ENCODE measurements at places on chromosomes 5 and 9.
A peak's percentile ranks its signal among the peaks of the same experiment; 100 is the strongest.

DNA sequence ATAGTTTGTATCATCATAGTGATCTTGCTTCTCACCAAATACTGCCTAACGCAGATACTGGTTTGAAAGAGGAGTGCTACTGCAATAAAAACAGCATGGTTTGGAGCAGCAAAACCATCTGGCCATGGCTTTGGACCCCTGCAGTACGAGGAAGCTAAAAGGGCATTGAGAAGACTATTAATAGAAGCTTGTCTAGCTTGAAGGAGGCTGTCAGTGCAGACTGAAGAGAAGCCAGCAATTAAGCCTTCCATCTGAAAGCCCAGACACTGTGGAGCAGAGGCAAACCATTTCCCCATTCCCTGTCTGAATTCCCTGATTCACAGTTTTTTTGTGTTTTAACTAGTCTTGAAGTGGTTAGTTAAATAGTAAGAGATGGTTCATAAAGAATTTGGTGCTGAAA, 281.6 kb downstream of the PTPRD start:
- DNase-seq: no peak

DNA sequence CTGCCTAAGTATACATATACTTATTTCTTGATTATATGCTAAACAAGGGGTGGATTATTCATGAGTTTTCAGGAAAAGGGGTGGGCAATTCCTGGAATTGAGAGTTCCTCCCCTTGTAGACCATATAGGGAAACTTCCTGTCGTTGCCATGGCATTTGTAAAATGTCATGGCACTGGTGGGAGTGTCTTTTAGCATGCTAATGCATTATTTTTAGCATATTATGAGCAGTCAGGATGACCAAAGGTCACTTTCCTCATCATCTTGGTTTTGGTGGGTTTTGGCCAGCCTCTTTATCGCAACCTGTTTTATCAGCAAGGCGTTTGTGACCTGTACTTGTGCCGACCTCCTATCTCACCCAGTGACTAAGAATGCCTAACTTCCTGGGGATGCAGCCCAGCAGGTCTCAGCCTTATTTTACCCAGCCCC, 80.9 kb downstream of the ALDH7A1 start:
- DNase-seq: no peak

GRCh38 chr5:59115345-59115744, 532.5 kb downstream of the RAB3C start:
- DNase-seq: peak; percentile 40

GRCh38 chr9:130089141-130089540, 35.4 kb downstream of the GPR107 start:
- DNase-seq: no peak

GRCh38 chr9:111411266-111411665, 72.9 kb downstream of the ECPAS start:
- DNase-seq: no peak

DNA sequence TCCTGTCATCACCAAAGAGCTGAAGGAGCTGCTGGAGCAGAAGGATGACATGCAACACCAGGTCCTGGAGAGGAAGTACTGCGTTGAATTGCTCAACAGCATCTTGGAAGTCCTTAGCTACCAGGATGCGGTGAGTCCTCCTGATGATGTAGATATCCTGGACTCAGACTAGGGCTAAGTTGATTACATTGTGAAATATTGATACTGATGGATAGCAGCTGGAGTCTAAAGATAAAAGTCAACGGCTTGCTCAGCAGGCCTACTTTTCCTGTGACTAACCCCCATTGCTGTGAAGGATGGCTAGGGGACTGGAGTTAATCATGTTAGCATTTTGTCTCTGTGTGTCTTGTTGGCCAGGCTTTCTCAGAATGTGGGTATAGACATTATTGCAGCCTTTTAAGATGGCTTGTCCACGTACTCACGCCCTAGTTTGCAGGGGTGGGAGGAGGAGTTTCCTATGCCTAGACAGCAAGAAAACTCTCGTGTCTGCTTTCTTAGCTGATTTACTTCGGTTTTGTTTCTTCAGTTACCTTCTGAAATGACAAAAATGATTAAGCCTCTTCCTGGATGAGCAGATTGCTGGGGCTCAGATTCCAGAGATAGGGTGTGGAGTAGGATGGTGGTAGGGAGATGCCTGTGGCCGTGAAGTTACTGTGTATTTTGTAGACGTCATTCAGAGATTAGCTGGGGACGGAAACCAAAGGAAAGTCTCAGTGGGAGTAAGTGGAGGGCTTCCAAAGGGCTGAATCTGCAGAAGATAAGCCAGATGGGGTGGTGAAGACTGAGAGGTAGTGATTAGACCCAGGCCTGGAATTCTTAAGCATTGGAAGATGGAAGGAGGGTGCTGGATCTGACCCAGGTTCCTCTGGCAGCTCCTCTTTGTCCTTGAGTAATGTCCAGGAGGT, 166.3 kb downstream of the DOCK2 start:
- DNase-seq: peak; percentile 100

GRCh38 chr9:37197158-37198038, 77.0 kb downstream of the ZCCHC7 start:
- no peak for DNase-seq

DNA sequence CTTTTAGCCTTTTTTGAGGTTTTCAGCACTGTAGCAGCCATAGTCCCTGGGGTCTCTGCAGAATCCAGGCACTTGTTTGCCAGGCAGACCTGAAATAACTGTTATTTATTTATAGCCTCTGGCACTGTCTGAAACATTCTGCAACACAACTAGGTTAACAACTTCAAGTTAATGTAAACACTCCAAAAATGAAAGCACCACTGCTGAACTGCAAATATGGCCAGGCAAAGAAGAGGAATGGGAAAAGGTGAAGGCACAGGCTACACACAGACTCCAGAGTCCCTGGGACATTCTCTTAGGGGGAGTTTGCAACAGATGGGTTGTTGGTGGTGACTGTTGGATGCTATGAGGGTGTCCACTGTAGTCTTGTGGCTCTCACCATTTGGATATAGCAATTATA, 369.0 kb downstream of the MAT2B start:
- DNase-seq: no peak

DNA sequence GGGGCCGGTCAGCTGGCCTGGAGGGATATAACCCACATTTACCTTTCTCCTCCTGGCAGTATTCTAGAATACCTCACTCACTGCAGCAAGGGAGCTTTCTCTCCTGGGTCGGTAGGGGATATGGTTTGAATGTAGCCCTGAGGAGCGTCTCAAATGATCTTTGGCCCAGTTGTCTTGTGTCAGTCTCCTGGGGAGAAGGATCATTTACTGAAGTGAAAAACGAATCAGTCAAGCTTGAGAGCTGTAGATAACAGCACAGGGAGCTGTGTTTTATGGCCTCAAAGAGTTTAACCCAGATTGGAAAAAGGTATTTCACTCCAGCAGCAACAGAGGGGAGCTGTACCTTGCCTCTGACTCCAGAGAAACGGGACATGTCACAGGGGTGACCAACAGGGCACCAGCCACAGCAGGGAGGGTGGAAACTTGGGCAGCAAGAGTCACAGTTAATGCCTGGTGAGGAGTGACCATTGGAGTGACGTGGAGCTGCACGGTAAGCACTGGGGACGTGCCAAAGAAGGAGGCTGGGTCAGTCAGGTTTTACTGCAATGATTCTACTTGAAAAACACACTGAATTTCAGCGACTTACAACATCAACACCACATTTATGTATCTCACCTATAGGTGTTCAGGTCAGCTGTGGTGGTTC, 29.8 kb upstream of the ZFR start:
- no peak for DNase-seq

- DNase-seq: no peak
Observed at GRCh38 chr5:76720988-76721569, 5.2 kb downstream of the F2R start.

DNA sequence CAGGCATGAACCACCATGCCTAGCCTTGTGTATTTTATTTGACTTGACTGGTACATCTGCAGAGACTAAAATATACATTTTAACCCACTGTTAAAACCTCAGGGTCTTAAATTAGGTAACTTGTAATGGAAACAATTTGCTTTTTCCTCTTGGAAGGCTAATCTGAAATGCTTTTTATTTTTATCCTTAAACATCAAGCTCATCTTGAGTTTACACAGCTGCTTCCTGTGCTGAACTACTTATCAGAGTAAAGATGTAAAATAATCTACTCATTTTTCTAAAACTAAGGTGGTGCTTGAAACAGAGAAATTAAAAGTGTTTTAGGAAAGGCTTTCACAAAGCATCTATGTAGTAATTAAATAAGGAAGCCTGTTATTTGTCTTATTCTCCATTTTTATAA, 144.1 kb downstream of the ENTREP1 start:
- no peak for DNase-seq

DNA sequence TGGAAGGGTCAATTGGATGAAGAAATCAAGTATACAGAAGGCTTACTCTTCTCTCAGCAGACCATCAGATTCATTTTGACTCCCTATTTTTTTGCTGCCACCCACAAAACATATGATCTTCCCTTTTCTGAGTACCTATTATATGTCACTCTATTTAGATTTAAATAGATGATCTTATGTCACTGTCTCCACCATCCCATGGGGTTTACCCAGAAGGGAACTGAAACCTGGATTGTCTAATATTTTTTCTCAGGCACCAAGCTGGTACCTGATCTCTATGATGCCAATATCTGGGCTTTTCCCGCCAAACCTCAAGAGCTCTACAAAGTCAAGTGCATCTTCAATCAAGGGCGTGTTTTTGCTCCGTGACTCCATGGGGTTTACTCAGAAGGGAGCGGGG, 118.7 kb downstream of the GAS1 start:
- no peak for DNase-seq

DNA sequence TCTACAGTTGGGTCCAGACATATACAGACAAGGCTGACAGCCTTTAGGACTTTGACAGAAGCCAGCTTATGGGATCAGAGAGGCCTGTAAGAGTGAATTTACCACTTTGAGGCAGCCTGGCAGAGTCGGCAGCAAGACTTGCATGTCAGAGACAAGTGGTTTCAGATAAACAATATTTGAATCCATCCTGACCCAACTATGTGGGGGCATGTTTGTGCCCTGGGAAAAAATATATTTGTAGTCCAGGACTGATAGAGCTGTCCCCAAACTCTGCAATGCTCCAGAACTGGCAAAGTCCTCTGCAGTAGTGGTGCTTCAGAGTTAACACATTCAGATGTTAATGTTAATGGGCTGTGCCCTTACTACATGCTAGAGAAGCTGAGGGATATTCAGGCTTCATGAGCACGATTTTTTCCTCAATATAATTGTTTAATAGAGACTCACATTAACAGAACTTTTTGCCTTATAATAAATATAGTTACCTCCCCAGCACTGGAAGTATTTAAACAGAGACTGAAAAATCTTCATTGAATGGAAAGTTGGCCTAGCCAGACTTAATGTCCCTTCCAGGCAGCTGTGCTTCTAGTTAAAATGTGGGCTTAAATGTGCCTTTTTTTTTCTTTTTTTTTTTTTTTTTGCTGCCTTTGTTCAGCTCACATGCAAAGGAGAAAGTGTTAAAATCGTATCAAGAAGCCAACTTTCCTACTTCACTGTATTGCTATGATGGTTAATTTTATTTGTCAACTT, 42.9 kb downstream of the FEM1C start:
- no peak for DNase-seq

DNA sequence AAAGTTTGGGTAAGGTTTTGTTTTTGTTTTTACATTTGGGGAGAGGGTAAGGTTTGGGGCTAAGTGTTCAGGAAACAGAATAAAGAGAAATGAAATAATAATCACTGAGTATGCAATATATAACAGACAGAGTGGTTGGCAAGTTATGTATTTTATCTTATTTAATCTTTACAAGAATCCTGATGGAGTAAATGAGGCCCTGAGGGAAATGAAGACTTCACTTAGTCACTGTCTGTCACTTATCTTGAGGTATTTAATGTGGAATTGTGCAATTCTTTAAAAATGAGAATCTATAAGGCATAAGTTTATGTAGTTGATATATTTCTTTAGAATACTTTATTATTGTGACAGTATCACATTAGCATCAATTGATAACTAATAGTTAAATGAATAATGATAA, 48.1 kb downstream of the TEK start:
- no peak for DNase-seq

DNA sequence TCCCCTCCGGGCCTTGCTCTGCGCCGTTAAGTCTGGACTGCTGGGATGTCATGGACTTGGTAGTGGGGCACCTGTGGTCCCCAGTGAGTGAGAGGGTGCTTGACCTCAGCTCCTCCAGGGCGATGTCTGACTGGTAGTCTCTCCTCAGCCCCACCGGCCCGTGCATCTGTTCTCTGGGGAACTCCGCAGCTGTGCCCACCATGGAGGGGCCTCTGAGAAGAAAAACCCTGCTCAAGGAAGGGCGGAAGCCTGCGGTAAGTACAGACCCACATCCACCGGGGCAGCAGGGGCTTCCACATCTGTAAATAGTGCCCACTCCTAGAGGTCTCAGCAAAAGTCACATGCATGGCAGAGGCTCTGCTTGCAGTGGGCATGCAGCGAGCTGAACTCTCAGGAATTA, 52.6 kb upstream of the GARNL3 start:
- no peak for DNase-seq

DNA sequence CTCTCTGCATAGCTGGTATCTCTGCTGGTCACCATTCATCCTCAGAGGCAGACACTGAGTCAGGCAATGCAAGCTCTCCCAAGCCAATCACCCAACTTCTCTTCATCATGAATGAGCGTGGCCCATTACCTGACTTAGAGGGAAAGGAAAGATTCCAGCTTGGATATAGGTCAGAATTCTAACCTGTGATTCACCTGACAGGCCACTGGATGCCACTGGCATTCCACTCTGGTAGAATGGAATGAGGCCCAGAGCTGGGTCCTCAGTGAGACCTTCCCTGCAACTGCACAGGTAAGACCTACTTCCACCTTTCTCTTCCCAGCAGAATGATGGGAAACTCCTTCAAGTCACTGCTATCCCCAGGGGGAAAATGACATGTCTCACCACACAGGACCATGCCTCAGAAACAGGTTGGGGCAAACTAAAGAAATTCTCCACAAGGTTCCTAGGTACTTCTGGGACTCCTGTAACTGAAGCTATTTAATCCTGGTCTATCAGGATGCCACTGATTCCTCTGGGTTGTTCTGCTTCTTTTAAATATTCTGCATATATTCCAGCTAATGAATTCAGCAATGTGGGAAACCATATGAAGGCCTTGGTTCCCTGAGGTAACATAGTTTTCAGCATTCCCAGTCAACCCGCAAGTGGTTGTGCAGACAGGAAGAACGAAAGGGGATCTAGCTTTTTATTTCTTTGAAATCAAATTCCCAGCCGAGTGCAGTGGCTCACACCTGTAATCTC, 62.0 kb downstream of the SUSD1 start:
- DNase-seq: peak; percentile 14

GRCh38 chr5:153960269-153961215, 78.2 kb downstream of the FAM114A2 start:
- peak; percentile 69 for DNase-seq

Data from AG10803 (cell line).